AG09319 (cell line): ENCODE measurements at places on chromosomes 3 and 15.
A peak's percentile ranks its signal among the peaks of the same experiment; 100 is the strongest.

- DNase-seq = no peak
Measured at GRCh38 chr15:57319919-57320560, 56.3 kb upstream of the CGNL1 start.

DNA sequence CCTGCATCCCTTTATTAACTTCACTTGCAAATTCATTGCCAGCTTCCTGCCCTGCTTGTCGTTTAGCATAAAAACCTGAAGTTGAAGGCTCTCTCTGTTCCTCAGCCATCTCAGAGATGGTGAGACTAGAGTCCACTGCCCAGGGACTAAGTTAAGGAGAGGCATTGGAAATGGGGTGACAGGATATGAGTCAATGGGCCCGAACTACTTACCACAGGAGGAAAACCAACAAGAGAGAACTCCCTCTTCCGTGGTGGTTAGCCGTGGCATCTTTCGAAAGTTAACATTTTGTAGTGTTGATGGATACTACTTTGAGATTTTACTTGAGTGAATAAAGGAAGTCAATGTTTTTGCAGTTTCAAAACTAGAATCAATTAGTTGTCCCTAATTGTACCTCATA is 65.3 kb downstream of the LRTM1 start:
- no peak for DNase-seq

- no peak for DNase-seq
Measured at GRCh38 chr3:36905545-36905944, 39.3 kb downstream of the TRANK1 start.

- no peak for DNase-seq
Measured at GRCh38 chr15:58355382-58355971, 76.3 kb upstream of the LIPC start.

GRCh38 chr3:196207833-196208607 is 3.2 kb downstream of the ZDHHC19 start:
- no peak for DNase-seq

DNA sequence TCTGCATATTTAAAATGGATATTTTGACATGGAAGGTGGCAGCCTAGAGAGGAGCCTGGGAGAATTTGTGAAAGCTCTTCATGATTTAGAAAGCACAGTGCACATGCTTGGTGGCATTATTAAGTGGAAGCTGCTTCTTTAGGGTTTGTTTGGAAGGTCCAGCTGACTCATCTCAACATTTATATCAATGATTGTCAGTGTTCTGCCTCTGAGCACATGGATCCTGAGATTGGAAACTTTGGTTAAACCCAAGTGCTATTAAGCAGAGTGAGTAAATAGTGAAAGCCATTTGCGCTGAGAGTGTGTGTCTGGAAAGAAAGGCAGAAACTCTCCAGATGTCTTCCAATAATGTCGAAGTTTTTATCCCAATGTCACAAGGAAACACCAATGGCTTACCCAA is 7.4 kb downstream of the NOX5 start:
- DNase-seq = no peak

- DNase-seq = no peak
Measured at GRCh38 chr3:157136647-157137387, 23.1 kb downstream of the CCNL1 start.

DNA sequence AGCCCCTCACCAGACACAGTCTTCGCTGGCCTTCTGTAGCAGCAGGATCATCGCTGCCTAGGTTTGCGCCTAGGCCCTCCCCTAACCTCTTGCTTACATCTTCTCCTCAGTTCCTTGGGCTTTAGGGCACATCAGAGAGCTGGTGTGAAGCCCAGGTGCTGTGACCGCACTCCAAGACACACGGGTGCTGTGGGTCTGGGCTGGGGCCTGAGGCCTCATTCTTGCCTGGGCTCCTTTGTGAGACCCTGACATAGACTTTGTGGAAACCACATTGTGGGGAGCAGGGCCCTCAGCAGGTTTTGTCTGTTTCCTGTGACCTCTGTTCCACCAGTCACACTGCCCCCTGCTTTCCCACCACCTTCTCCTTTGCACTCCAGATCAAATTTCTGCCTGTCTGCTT is 8.0 kb downstream of the AMIGO3 start:
- DNase-seq = no peak

GRCh38 chr3:152491922-152492321 is 223.2 kb downstream of the MBNL1 start:
- DNase-seq = no peak

DNA sequence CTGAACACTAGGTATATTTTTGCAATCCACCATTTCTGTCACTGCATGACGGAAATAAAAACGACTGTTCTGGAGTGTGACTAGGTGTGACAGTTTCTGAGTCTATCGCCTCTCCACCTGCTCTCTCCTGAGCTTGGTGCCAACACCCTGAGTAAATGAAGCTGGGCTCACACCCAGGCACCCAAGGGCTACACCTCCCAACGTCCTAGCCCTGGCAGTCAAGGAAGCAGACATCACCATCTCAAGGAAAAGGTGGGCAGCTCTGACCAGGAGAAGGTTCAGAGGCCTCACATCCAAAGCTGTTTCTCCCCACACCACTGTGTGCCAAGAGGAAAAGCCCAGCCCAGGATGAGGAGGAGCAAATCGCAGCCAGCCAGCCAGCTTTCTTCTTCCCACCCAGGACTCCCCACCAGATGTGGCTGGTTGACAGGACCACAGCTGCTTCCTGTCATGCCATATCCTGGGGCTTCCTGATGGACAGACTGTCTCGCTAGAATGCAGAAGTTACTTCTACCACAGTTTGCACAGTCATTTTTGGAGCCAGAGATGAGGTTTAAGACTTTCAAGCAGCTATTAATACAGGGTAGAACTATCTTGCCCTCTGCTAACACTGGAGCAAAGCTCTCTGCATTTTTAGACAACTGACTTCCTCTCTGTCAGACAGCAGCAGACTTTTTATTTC is 3.3 kb downstream of the SCAMP2 start:
- DNase-seq = no peak

DNA sequence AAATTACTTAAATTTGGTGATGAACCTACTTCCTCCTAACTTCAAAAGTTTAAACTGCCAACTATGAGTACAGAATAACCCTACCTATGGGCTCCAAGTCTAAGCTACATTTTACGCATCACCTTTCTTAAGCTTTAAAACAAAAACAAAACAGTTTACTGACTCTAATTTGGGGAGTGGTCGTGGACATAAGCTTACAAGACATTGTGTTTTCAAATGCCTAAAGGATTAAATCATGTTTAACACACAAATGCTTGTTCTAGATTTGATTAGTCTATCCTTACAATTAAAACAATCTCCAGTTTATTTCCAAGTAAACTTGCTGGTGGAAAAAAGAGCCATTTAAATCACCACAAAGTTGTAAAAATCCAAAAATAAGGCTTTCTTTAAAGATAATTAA is 62.2 kb downstream of the UACA start:
- no peak for DNase-seq

- DNase-seq = no peak
Measured at GRCh38 chr3:62551556-62551955, 178.2 kb upstream of the FEZF2 start.

- DNase-seq = peak; percentile 28
Measured at GRCh38 chr3:27289769-27290413, 79.3 kb downstream of the NEK10 start.

GRCh38 chr3:81419228-81419627 is 342.2 kb downstream of the GBE1 start:
- peak; percentile 4 for DNase-seq

GRCh38 chr15:85684174-85684710 is 110.5 kb downstream of the KLHL25 start:
- no peak for DNase-seq

DNA sequence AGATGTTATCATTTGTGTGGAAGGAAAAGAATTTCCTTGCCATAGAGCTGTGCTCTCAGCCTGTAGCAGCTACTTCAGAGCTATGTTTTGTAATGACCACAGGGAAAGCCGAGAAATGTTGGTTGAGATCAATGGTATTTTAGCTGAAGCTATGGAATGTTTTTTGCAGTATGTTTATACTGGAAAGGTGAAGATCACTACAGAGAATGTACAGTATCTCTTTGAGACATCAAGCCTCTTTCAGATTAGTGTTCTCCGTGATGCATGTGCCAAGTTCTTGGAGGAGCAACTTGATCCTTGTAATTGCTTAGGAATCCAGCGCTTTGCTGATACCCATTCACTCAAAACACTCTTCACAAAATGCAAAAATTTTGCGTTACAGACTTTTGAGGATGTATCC is 15.1 kb downstream of the KLHL24 start:
- DNase-seq = no peak

- DNase-seq = peak; percentile 94
Measured at GRCh38 chr3:66997560-66998112, 471 bp upstream of the KBTBD8 start.

- DNase-seq = no peak
Measured at GRCh38 chr3:37824954-37825328, 36.7 kb upstream of the CTDSPL start.

DNA sequence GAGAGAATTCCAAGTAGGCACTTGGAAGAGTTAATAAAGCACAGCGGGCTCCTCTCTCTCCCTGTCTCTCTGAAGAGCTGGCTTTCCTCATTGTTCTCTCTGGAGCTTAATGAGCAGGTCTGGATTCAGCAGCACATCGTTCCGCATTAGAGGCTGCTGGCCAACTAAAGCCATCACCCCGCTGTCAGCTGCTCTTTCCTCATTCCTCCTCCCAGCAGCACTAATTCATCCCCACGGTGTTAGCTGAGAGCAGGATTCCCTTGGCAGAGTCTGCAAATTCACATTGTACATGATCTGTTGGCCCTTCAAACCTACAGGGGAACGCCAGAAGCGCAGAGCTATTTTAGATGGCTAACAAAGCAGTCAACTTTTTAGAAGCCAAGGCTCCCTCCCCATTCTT is 44.2 kb downstream of the SGO1 start:
- no peak for DNase-seq

- no peak for DNase-seq
Measured at GRCh38 chr3:156723182-156723619, 48.8 kb downstream of the TIPARP start.

DNA sequence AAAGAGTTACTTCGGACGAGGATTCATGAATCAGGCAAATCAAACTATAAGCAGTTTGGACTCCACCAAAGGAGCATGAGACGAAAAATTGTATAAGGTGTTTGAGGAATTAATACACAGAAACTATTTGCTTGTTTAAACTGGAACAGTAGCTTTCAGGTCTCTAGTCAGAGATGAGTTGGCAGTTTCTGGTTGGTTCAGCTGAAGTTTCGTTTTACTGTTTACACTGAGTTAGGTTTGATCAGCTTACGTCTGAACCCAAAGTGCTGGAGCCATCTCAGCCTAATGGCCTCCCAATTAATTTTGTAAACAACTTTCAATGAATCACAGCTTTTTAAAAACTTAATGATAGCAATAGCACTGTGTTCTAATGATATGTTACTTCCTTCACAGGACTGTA is 703.7 kb downstream of the NLGN1 start:
- DNase-seq = no peak

- no peak for DNase-seq
Measured at GRCh38 chr15:68300115-68300940, 22.8 kb downstream of the FEM1B start.

DNA sequence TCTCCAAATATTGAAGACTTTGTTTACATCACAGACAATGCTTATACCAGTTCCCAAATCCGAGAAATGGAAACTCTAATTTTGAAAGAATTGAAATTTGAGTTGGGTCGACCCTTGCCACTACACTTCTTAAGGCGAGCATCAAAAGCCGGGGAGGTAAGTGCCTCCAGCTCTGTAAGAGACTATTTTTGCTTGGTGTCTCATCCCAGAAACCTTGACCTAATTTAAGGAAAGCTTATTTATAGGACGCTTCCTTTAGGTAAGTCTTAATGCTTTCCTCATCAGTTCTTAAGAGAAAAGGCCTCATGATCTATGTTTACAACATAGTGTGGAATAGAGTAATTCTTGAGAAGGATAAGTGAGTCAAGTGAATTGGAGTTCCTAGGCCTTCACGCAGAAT is 11.8 kb downstream of the CCNB2 start:
- no peak for DNase-seq

- DNase-seq = no peak
Measured at GRCh38 chr3:159829539-159830227, 159.0 kb upstream of the IL12A start.

- DNase-seq = no peak
Measured at GRCh38 chr15:87219650-87220615, 1036.6 kb downstream of the NTRK3 start.

GRCh38 chr3:45689787-45690145 is 570 bp downstream of the SACM1L start:
- DNase-seq = no peak

- DNase-seq = no peak
Measured at GRCh38 chr3:56775838-56776555, 25.8 kb downstream of the ARHGEF3 start.

DNA sequence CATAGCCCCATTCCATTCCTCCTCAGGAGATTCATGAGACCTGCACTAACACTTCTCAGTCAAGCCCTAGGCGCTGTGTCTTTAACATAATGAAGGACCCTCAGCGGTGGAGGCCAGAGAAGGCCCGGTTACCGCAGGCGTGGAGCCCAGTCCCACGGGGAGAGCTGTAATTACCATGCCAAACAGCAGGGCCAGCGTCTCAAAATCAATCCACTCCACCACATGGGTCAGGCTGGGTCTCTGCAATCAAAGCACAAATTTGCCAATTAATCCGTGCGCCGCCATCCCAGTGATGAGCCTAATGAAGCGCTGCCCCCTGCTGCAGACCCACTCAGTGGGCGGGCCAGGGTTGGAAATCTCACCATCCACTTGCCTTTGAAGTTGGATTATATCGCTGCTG is 109.7 kb downstream of the OCA2 start:
- DNase-seq = no peak

DNA sequence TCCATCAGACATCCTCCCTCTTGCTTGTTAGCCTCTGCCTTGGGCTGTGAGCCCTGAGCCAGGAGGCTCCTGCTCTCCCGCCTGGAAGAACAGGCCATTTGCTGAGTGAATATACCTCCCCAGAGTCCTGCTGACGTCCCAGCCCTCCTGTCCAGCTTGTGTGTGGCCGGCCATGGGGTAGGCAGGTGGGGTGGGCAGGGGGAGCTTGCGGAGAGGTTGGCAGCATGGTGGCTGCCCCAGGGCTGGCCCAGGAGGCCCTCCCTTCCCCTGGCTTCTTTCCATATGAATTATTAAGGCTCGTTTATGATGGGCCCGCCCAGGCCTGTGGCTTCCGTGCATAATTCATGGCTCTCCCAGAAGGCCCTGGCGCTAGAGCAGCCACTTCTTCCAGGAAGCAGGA is 18.7 kb downstream of the CACNA2D2 start:
- no peak for DNase-seq

GRCh38 chr3:42688016-42688415 is 2.7 kb downstream of the KLHL40 start:
- no peak for DNase-seq

- DNase-seq = peak; percentile 3
Measured at GRCh38 chr3:117868766-117869165, 1159.2 kb downstream of the TUSC7 start.

- no peak for DNase-seq
Measured at GRCh38 chr3:68957895-68958294, 25.5 kb upstream of the TAFA4 start.

- DNase-seq = no peak
Measured at GRCh38 chr3:57731311-57731710, 24.8 kb upstream of the SLMAP start.

GRCh38 chr3:160027541-160028195 is 39.0 kb downstream of the IL12A start:
- DNase-seq = no peak

GRCh38 chr15:35974052-35974451 is 428.1 kb upstream of the DPH6 start:
- no peak for DNase-seq
